ENCODE measurements at places on chromosomes 6 and 20. TPM values are rescaled to one million over a fixed set of nuclear protein-coding genes. Genes with fewer than 3 reads are reported as not detected.

PNPLA1 gene
- 0.11 TPM for polyA plus RNA-seq

SLC22A1 gene
- polyA plus RNA-seq = 0.53 TPM

PTK6 gene
- polyA plus RNA-seq = 0.42 TPM

ANGPT4 gene
- 0.27 TPM for polyA plus RNA-seq

MTFR2 gene
- 2.8 TPM for polyA plus RNA-seq

SYCP2 gene
- 4.1 TPM for polyA plus RNA-seq

DNA sequence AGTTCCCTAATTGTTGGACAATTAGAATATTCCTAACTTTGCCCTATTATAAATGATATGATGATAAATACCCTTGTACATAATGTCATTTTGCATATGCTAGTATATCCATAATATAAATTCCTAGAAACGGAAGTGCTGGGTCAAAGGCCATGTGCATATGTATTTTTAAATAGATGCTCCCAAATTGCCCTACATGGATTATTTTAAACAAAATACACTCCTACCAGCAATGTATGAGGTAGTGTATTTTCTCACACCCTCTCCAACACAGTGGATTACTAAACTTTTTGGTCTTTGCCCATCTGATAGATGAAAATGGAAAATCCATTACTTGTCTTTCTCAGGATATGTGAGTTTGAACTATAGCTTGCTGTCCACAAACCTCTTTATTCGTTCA is 385.1 kb upstream of the JARID2 start:
- DNase-seq = no peak

- DNase-seq = no peak
Measured at GRCh38 chr6:11188161-11188915, 44.1 kb downstream of the NEDD9 start.

GRCh38 chr6:27758491-27758890 is 153.7 kb downstream of the OR2B2 start:
- DNase-seq = no peak

- DNase-seq = no peak
Measured at GRCh38 chr20:31930779-31931178, 21.1 kb downstream of the PDRG1 start.

- DNase-seq = no peak
Measured at GRCh38 chr20:50327666-50328065, 137.0 kb downstream of the CEBPB start.

DNA sequence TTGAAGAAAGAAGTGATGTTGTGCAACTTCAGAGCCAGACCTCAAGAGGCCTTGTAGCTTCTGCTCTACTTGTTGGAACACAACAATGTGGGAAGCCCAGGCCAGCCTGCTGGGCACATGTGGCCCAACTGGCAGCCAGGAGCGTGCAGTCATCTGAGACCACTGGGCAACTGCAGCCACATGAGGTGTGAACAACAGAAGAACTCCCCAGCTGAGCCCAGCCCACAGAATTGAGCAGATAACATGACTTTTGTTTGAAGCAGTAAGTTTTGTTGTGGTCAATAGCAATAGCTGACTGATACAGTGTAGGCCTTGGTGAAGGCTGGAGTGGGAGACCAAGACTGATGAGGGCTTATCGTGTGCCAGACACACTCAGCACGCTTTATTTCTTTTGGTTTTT is 8.6 kb upstream of the ADAM33 start:
- no peak for DNase-seq

DNA sequence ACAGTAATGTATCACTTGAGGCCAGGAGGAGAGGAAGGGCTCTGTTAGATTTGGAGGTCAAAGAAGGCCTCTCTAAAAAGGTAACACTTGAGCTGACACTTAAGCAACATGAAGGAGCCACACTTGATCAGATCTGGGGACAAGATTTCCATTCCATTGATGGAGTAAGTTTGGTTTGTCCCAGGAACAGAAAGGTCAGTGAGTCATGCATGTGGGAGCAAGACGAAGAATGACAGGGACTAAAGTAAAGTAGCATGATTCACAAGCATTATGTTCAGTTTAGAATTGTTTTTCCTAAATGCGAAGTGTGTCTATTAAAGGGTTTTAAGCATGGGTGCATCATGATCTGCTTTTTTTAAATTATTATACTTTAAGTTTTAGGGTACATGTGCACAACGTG is 47.4 kb downstream of the COL21A1 start:
- DNase-seq = no peak

- no peak for DNase-seq
Measured at GRCh38 chr6:46990031-46990644, 52.0 kb downstream of the ADGRF1 start.

GRCh38 chr6:144675231-144675861 is 390.2 kb downstream of the UTRN start:
- no peak for DNase-seq

DNA sequence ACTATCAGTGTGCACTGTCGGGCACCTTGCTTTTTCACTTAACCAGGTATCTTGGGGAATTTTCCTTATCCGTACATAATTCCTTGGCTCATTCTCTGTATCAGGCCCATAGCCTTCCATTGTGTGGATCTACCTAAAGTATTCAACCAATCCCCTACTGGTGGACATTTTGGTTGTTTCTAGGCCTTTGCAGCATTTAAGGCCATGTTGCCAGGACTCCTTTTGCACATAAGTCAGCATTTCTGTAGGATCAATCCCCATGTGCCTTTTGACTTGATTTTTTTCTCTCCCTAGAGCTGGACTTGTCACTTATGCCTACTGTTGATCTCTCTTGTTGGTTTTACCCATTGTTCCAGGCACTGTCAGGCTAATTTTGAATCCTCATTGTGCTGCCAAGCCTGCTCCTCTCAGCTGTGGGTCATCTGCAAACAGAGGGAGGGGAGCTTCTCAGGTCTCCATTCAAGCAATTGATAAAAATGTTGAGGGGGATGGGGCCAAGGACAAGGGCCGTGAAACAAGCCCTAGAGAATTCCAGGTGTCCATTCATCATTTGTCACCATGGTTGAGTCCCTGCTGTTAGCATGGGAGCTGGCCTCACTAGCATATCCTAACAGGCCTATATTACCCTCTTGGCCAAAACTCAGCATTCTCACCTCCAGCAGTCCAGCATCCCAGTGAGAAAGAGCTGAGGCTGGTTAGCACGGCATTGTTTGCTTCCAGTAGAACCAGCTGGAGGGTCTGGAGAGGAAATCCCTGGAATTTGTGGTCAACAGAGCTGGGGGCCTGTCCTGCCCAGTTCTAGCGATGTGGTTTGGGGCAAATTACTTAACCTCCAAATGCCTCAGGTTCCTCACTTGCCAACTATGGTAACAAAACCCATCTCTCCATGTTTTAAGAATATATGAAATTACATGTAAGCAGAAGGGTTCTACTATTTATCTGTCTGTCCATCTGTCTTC is 178.4 kb downstream of the MRPL14 start:
- no peak for DNase-seq

DNA sequence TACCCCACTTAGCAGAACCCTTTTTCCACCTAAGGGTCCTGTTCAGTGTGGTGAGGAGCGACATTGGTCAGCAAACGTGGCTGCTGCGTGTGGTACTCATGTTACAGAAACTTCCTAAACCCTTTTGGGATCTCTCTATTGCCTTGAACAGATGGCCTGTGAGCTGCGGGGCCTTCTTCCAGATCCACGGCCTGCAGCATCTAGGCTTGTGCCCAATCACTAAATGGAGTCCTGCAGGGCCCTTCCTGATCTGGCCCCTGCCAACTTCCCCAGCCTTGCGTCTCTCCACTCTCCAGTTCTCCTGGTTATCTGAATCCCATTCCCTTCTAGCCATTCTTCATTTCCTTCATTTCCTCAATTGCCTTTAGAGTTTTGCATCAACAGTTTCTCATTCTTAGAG is 85.6 kb downstream of the PDE7B start:
- DNase-seq = no peak

- DNase-seq = no peak
Measured at GRCh38 chr20:50344232-50345071, 153.8 kb downstream of the CEBPB start.

- no peak for DNase-seq
Measured at GRCh38 chr20:35167787-35168186, 4.1 kb upstream of the PROCR start.
